Activated naive CD8-positive, alpha-beta T cell treated with anti-CD3 and anti-CD28 coated beads for 36 hours (primary cell): ENCODE measurements at places on chromosomes 5 and 9.

DNA sequence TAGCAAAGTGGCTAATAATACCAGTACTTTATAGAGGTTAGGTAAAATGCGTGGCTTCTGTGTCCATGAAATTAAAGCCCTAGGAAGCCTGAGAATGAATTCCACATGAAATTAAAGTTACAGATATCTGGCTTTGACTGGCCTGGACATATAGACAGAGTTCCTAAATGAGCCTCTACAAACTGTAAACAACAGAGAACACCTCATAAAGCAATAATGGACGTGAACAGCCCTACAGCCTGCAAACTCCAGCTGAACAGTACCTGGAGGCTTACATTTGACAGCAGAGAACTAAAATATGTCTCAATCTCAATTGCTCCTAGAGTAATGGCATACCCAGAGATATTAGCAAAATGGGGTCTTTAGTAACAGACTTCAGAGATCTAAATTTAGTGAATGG, 28.7 kb downstream of the GOLPH3 start:
- no peak overlapping the region for H3K27ac ChIP-seq
- H3K27me3 ChIP-seq: no peaks in the 10 kb centered on the region
- peaks cover 28% of the 10 kb centered on the region for H3K36me3 ChIP-seq
- peaks cover 37% of the 10 kb centered on the region for H3K4me1 ChIP-seq
- no peak overlapping the region for H3K4me3 ChIP-seq

GRCh38 chr5:131536850-131537448, 98.1 kb downstream of the RAPGEF6 start:
- no peaks in the 10 kb centered on the region for H3K27me3 ChIP-seq
- H3K4me3 ChIP-seq: peak overlapping the region; percentile 65
- peaks cover 33% of the 10 kb centered on the region for H3K36me3 ChIP-seq
- peak overlapping the region; percentile 88 for H3K27ac ChIP-seq
- no peak for DNase-seq

DNA sequence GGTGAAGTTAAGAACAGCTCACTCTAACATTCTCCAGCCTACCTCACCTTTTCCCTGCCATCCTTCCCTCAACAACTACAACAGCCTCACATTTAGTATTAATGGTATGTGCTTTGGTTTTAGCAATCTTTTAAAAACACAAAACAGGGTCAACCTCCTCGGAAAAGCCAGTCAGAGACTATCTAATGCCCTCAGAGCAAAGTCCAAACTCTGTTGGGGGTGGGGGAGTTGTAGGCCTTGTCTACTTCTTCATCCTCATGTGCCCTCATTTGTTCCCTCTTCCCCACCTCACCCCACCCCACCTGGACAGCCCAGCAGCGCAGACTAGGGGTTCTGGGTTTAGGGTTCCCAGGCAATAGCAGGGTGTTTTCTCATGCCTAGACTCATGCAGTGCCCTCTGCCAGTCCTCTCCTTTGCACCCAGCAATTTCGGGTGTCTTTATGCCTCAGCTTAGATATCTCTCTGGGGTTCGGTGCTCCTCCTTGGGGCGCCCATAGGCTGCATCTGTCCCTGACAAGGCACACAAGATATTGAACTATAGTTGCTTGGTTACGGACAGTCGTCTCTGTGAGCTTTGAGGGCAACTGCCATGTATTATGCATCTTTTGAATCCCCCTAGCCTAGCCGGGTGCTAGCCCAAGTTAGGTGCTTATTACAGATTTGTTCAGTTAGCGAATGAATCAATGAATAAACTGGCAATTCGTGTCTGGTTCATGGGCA, 762 bp upstream of the TCOF1 start:
- peaks cover 4% of the 10 kb centered on the region for H3K27me3 ChIP-seq
- peak overlapping the region; percentile 84 for H3K27ac ChIP-seq
- peaks cover 20% of the 10 kb centered on the region for H3K36me3 ChIP-seq
- DNase-seq: no peak
- H3K4me3 ChIP-seq: peak overlapping the region; percentile 87

GRCh38 chr5:115064380-115064779, 105.3 kb downstream of the TRIM36 start:
- no peak overlapping the region for H3K27ac ChIP-seq
- H3K27me3 ChIP-seq: peaks cover 12% of the 10 kb centered on the region
- DNase-seq: no peak
- peaks cover 12% of the 10 kb centered on the region for H3K4me1 ChIP-seq

DNA sequence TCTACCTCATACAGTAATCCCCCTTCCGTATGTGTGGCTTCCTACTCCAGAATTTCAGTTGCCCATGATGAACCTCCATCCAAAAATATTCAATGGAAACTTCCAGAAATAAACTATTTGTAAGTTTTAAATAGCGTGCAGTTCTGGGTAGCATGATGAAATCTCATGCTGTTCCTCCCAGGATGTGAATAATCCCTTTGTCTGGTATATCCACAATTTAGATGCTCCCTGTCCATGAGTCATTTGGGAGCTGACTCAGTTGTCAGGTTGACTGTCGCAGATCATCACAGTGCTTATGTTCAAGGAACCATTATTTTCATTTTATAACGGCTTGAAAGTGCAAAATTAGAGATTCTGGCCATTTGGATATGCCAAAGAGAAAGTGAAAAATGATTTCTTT, 290.1 kb upstream of the CDH9 start:
- H3K27me3 ChIP-seq: no peaks in the 10 kb centered on the region
- H3K4me3 ChIP-seq: no peak overlapping the region
- no peaks in the 10 kb centered on the region for H3K36me3 ChIP-seq
- DNase-seq: no peak
- no peak overlapping the region for H3K27ac ChIP-seq

- H3K4me3 ChIP-seq: no peak overlapping the region
- no peaks in the 10 kb centered on the region for H3K36me3 ChIP-seq
- H3K27ac ChIP-seq: no peak overlapping the region
- no peaks in the 10 kb centered on the region for H3K4me1 ChIP-seq
- H3K27me3 ChIP-seq: no peaks in the 10 kb centered on the region
These were observed 686.5 kb upstream of the DMAC1 start for GRCh38 chr9:8486095-8486494.

DNA sequence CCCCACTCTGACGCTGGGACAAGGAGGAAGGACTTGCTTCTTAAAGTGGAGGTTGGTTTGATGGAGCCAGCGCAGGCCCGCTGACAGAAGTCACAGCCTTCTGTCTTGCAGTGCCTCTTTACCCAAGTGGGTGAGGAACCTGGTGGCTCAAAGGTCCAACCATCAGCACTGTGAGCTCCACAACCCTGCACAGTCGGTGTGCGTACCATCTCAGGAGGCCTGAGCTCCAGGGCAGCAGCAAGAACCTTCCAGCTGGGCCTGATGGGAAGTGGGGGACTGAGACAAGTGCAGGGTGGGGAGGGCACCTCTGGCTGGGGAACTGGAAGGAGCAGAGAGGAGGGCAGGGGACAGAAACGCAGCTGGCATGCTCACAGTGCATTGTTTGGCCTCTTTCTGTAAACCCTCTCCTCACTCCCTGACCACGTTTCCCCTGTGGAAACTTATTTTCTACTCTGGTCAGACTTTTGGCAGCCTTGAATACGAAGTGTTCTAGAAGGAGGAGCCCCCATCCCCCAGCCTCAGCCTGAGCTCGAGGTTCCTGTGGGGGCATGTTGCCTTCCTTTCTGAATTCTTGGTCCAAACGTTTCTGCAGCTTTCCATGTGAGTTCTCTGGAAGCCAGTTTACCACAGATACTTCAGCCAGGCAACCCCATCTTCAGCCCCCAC, 178.5 kb upstream of the PITX1 start:
- H3K4me3 ChIP-seq: no peak overlapping the region
- H3K27me3 ChIP-seq: no peaks in the 10 kb centered on the region
- DNase-seq: no peak
- no peak overlapping the region for H3K27ac ChIP-seq

DNA sequence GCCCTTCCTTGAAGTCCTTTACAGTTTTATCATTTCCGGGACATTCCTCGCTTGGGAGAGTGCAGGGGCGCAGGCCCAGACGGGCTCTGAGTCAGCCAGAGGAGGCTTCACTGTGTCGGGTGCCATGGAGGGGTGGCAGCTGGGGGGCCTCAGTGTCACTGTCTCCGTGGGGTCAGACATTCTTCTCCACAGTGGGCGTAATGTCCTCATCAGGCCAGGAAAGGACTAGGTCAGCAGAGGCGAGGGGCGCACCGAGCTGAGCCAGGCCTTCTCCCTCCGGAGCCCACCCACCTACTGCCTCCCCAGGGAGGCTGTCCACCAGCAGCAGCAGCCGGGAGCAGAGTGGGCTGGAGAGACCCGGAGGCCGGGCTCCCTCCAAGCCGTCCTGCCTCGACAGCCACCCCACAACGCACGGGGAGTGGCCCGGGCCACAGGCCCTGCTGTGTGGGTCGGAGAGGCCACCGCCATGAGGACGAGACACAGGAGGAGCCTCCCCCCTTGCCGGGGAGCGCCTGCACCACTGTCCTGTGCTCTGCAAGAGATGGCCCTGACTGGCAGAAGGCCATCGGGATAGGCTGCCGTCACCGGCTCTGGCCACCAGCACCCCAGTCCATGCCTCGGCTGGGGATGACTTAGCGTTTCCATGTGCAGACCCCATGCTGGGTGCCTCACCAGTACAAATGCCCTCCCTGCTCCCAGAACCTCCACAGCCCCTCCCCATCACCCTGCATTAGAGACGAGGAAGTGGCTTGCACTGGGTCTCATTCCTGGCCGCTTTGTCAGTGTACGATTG, 26.5 kb downstream of the SARDH start:
- no peaks in the 10 kb centered on the region for H3K27me3 ChIP-seq
- H3K27ac ChIP-seq: no peak overlapping the region
- DNase-seq: no peak
- H3K4me3 ChIP-seq: no peak overlapping the region

DNA sequence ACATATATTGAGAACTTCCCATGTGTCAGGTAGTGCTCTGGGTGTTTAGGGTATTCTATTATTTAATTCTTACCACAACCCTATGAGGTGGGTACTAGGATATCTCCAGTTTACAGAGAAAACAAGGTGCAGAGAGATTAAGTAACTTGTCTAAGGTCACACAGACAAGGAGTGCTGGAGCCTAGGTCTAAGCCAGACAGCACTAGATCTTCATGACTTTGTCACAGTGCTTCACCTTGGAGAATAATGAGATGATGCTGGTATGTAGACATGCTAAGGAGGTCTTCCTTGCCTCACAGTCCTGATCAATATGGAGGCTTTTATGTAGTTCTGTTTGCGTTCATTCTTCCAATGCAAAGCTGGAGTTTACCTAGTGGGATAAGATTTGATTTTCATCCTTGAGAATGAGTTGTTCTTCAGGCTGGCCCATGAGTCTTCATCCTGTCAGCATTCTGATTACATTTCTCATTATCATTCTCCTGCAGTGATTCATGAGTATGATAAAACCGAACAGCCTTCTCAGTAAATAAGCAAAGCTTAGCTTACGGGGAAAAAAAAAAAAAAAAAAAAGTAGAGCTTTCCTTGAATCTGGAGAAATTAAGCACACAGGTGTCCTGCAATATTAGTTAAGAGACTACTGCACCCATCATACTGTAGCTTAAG, 176.3 kb downstream of the C9orf152 start:
- no peak overlapping the region for H3K27ac ChIP-seq
- no peaks in the 10 kb centered on the region for H3K36me3 ChIP-seq
- no peak overlapping the region for H3K4me3 ChIP-seq
- H3K4me1 ChIP-seq: peaks cover 6% of the 10 kb centered on the region

- no peak overlapping the region for H3K27ac ChIP-seq
- no peak for DNase-seq
- no peaks in the 10 kb centered on the region for H3K27me3 ChIP-seq
- peaks cover 24% of the 10 kb centered on the region for H3K36me3 ChIP-seq
These were observed 1.7 kb downstream of the POLR3G start for GRCh38 chr5:90476391-90476790.

- no peak overlapping the region for H3K4me3 ChIP-seq
- H3K36me3 ChIP-seq: no peaks in the 10 kb centered on the region
- H3K27me3 ChIP-seq: peaks cover 11% of the 10 kb centered on the region
- no peaks in the 10 kb centered on the region for H3K4me1 ChIP-seq
These were observed 115.7 kb upstream of the MSX2 start for GRCh38 chr5:174608631-174609097.

GRCh38 chr5:77960863-77961396, 184.8 kb upstream of the TBCA start:
- H3K27ac ChIP-seq: no peak overlapping the region
- no peak overlapping the region for H3K4me3 ChIP-seq
- H3K27me3 ChIP-seq: peaks cover 56% of the 10 kb centered on the region

GRCh38 chr5:128673970-128674369, 135.9 kb upstream of the FBN2 start:
- H3K4me1 ChIP-seq: no peaks in the 10 kb centered on the region
- H3K4me3 ChIP-seq: no peak overlapping the region
- H3K27me3 ChIP-seq: peaks cover 4% of the 10 kb centered on the region
- no peaks in the 10 kb centered on the region for H3K36me3 ChIP-seq

- H3K27me3 ChIP-seq: peaks cover 4% of the 10 kb centered on the region
- H3K4me3 ChIP-seq: no peak overlapping the region
- H3K4me1 ChIP-seq: peaks cover 2% of the 10 kb centered on the region
- DNase-seq: no peak
- no peak overlapping the region for H3K27ac ChIP-seq
These were observed 5.8 kb downstream of the NOXA1 start for GRCh38 chr9:137428841-137429545.

DNA sequence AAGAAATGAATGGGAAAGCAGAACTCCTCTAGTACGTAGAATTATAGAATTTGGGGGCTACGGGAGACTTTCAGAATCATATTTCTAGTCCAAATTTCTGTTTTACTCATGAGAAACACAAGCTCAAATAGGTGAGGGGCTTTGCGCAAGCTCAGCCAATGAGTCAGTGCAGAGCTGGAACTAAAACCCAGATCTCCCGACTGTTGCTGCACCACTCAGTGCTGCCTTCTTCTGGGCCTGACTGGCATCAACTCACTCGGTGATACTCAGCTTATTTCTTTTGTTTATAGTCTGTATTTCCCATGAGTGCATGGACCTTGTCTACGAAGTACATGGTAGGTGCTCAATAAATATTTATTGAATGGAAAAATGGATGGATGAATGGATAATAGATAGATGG, 280.2 kb downstream of the CDK5RAP2 start:
- no peaks in the 10 kb centered on the region for H3K27me3 ChIP-seq
- no peaks in the 10 kb centered on the region for H3K36me3 ChIP-seq
- no peak overlapping the region for H3K27ac ChIP-seq
- no peak overlapping the region for H3K4me3 ChIP-seq
- DNase-seq: no peak

DNA sequence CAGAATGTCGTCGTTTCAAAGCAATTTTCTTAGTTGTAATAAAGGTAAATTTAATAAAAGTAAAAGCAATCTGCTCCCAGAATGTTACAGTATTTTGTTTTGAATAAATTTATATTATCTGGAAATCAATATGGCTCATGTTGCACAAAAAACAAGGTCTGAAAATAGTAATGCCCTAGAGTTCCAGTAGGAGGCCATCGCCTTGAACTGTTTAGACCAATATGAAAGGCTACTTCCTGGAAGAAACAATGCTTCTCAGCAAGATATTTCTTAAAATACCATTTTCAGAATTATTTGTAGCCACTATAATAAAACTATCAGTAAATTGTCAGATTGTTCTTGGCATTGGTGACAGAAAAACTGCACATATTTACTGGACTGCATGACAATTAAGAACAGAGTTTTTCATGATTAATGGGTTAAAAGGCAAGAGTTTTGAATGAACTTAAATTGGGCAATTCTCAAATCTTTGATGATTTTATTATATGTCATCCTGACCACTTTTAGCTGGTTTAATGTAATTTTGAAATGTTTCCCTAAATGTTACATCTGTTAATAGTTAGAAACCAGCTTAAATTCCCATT, 153.2 kb downstream of the COMMD10 start:
- no peak overlapping the region for H3K27ac ChIP-seq
- H3K36me3 ChIP-seq: peaks cover 40% of the 10 kb centered on the region
- no peak for DNase-seq
- no peak overlapping the region for H3K4me3 ChIP-seq

- H3K4me1 ChIP-seq: no peaks in the 10 kb centered on the region
- no peak overlapping the region for H3K27ac ChIP-seq
- H3K36me3 ChIP-seq: peaks cover 1% of the 10 kb centered on the region
- no peaks in the 10 kb centered on the region for H3K27me3 ChIP-seq
- DNase-seq: no peak
These were observed 44.3 kb downstream of the FOXB2 start for GRCh38 chr9:77063645-77064285.
